ENCODE measurements at places on chromosomes 7 and 10. TPM values are rescaled to one million over a fixed set of nuclear protein-coding genes. Genes with fewer than 3 reads are reported as not detected.

DNA sequence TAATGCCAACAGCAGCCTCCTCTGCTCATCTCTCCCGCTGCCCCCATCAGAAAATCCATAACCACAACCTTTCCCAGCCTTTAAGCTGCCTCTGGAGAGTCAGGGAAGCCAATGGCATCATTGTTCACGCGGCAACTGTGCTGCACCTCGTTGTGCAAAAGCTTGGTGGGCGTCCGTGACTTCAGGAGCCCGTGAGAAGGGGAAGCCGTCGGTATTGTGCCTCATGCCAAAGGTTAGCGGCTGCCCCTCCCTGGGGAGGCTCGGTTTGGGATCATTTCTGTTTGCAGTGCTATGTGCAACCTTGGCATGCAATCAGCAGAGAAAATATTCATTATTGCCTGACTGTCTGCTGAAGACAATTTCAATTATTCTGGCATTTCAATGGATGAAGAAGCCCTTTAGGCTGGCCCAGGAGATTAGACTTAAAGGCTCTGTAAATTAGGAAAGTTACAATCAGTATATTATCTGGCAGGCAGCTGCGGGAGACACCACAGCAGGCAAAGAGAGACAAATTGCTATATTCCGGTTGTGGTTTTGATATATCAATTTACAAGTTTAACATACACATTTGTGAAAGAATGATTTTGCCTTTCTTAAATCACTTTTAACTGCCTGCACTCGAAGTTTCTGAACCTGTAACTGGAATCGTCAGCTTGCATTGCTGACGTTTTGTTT lies 244.5 kb downstream of the GATA3 start:
- DNase-seq: no peak

- no peak for DNase-seq
Measured at GRCh38 chr10:29435809-29436501, 147.1 kb downstream of the LYZL1 start.

GRCh38 chr7:83267141-83267631 lies 104.5 kb upstream of the PCLO start:
- DNase-seq: no peak

GRCh38 chr10:79943871-79944270 lies 5.0 kb downstream of the SFTPD start:
- DNase-seq: no peak

SPDYE11 gene
- total RNA-seq: not detected

GIMAP7 gene
- not detected for total RNA-seq

Data from H9 (cell line).